Effector memory CD8-positive, alpha-beta T cell (primary cell): ENCODE measurements at places on chromosomes 11 and 22.

GRCh38 chr22:39221999-39222686 lies 22.6 kb downstream of the PDGFB start:
- DNase-seq, result no peak

DNA sequence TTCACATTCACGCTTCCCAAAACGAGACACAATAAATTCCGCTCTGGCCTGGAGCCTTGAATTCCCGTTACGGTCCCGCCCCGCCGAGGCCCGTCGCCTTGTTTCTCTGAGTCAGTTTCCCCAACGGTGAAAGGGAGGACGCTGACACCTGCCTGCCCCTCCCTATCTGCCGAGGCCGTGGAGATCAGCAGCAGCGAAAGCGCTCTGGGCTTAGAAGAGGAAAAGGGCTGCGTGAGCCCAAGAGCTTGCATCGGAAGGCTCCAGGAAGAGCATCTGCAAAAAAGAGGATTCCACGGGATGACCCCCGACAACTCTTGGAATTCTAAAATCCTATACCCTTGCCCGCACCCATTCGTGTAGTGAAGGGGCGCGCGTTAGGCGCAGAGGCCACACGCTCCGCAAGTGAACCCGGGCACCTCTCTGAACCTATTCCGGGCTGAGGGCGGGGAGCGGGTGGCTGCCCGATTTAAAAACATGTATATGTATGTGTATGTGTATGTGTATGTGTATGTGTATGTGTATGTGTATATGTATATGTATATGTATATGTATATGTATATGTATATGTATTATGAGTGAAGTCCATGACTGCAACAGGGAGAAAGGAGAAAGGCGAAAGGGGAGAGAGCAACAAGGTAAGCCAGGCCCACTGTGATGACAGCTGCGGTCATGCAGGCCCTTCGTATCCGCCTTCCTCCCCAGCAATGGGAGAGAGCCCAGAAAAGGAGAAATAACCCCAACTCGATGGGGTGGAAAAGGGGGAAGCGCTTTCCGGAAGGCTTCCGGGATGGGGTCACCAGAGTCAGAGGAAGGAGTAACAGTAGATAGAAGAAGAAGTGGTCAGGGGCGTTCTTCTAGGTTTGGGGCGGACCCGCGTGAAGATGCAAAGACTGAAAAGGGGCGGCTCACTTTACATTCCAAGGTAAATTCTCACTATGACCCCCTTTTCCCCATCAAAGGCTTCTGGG lies 948 bp upstream of the MRTFA start:
- DNase-seq, result no peak

- no peak for DNase-seq
These were observed 158.6 kb upstream of the CARD18 start for GRCh38 chr11:105298174-105298573.

GRCh38 chr22:42364604-42365110 lies 67.5 kb downstream of the NFAM1 start:
- no peak for DNase-seq

- no peak for DNase-seq
These were observed 6.8 kb upstream of the INSC start for GRCh38 chr11:15107730-15108515.

- DNase-seq, result no peak
These were observed 2.9 kb downstream of the MUC2 start for GRCh38 chr11:1077417-1078119.

- DNase-seq, result no peak
These were observed 96.3 kb downstream of the PLEKHA7 start for GRCh38 chr11:16917941-16918340.

DNA sequence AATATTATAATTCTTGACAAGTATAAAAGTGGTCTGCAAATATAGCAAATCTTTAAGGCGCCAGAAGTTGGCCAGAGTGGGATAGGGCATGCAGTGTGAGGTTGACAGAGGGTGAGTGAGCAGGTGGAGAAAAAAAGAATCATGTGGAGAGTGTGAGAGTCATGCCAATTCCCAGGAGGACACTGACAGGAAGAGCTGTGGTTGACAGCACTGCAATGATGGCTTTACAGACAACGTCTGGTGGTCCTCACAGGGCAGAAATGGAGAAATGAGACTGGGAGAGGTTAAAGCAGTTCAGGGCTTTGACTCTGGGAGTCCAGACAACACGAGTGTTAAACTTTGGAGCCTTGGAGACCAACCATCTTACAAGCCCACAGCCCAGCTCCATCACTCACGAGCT lies 34.9 kb downstream of the SERPIND1 start:
- DNase-seq, result no peak

DNA sequence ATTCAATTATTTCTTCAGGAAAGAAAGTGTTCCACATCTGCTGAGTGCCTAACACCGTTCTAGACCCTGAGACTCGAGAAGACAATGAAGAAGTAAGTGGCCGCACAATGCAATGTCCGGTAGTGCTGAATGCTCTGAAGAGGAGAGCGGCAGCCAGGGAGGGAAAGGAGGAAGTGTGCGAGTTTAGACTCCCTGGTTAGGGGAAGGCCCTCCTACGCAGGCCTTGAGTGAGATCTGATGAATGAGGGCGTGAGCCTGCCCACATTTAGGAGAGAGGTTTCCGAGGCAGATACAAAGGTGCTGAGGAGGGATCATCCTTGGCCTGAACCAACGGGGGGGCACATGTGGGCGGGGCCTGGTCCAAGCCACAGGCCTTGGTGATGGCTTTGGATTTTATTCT lies 558.6 kb downstream of the NTM start:
- no peak for DNase-seq

DNA sequence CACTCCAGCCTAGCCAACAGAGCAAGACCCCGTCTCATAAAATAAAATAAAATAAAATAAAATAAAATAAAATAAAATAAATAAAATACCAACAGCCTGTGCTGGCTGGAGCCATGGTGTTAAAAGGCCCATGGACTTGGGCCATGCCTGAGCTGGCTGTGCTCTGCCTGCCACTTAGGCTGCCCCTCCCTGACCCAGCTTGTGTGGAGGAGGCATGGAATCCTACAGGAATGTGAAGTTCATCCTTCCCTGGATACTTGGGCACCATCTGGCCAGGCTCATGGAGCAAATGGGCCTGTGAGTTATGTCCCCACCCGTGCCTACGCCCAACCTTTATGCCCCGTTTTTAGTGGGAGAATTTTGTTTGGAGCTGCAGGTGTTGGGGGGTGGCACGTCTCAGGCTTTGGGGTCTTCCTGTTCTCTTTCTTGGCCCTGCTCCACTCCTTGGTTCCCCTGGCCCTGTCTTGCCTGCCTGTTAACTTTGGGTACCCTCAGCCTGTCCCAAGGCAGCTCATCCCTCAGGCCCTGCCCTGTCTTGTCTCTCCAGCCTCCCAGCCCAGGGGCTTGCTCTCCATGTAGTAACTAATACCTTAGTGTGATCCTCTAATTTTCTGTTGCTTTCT lies 51.3 kb downstream of the BCR start:
- DNase-seq, result no peak

DNA sequence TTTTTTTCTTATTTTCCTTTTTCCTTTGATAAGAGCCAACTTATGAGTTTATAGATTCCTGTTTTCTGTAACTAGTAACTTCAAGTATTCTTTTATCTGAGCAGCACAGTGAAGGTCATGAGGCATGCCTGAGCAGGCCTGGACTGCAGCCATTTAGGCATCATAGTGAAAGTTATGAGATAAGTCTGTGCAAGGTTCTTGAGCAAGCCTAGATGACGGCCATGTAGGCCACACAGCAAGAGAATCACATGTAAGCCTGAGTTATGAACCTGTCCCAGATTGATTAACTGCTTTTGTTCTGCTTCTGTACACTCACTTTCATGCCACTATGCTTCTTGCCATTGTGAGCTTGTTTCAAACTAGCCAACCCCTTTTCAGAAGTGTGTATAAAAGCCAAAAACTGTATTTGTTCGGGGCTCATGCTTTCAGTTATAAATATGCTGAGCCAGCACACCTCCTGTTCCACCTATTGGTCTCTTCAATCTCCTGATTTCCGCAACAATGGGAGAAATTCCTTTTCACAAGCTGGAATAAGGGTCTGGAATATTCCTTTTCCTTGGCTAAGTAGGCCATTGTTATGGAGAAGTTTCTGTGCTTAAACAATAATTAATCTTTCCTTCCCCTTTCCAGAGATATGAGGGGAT lies 745.7 kb downstream of the FAM181B start:
- no peak for DNase-seq

DNA sequence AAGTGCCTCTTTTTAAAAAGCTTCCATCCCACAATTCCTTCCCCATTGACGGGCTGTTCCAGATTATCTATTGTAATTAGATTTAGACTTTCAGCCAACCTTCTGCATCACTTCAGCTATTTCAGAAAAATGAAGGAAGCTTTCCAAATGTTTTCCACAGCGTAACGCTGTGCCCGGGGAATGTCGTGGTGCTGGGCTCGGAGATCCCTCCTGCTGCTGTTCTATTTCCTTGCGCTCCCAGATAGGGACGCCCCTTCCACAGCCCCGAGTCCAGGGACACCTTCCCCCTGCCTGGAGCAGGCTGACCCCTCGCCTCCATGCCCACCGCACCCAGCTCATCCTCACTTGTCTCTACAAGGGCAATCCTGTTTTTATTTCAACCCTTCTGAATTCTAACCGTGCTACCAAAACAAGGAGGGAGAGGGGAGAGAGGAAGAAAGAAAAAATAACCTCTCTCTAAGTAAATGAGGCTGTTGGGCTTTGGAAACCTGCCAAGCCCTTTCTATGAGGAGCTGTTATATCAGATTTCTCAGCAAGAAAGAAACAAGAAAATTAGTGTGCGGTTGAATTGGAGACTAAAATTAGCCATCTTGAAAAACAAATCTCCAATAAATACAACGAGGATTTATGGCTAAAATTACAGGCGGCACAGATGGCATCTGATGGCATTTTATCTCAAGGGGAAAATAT lies 366.9 kb downstream of the BRD1 start:
- DNase-seq, result no peak

DNA sequence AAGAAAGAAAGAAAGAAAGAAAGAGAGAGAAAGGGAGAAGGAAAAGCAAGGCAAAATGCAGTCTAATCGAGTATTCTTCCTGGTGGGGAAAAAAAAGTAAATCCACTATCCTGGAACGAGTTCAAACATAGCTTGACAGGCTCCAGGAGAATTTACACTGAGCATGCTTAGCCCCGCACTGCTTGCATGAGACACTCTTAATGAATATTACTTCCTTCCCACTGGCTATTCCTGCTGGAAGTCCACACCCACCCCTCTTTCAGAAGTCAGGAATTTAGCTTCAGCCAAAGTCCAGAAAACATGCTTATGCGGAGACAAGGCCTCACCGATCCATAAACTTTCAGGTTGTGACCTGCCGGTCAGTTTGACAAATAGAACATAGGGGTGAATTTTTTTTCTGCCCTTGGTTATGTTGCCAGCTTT lies 251.8 kb upstream of the BLID start:
- DNase-seq, result no peak

DNA sequence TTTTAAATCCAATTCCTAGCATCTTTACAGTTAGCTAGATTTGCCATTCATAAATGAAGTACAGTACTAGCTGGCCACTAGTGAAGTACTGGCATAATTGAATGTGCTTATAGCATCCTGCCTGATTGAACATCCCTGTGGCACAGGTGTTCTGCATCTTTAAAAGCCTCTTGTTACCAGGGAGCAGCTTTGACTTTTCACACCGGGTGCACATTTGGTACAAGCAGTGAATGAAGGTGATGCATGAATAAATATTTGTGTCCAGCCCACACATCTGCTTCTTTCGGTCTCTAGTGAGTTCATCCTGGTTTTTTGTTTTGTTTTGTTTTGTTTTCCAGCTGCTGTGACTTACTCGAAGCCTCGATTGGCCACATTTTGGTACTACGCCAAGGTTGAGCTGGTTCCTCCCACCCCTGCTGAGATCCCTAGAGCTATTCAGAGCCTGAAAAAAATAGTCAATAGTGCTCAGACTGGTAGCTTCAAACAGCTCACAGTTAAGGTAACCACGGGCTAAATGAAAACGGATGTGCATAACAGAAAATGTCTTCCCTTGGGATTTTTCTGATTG lies 5.3 kb downstream of the ATP5MG start:
- DNase-seq, result no peak

- no peak for DNase-seq
These were observed 128.8 kb downstream of the APIP start for GRCh38 chr11:34787348-34787747.

GRCh38 chr11:66388780-66389386 lies 17.3 kb upstream of the SLC29A2 start:
- DNase-seq, result peak; percentile 72
